ENCODE measurements at places on chromosomes 6 and 20.

- DNase-seq: no peak
Measured at GRCh38 chr6:138689849-138690248, 83.7 kb upstream of the CCDC28A start.

GRCh38 chr6:39852324-39852723, 60.1 kb downstream of the DAAM2 start:
- DNase-seq: no peak

DNA sequence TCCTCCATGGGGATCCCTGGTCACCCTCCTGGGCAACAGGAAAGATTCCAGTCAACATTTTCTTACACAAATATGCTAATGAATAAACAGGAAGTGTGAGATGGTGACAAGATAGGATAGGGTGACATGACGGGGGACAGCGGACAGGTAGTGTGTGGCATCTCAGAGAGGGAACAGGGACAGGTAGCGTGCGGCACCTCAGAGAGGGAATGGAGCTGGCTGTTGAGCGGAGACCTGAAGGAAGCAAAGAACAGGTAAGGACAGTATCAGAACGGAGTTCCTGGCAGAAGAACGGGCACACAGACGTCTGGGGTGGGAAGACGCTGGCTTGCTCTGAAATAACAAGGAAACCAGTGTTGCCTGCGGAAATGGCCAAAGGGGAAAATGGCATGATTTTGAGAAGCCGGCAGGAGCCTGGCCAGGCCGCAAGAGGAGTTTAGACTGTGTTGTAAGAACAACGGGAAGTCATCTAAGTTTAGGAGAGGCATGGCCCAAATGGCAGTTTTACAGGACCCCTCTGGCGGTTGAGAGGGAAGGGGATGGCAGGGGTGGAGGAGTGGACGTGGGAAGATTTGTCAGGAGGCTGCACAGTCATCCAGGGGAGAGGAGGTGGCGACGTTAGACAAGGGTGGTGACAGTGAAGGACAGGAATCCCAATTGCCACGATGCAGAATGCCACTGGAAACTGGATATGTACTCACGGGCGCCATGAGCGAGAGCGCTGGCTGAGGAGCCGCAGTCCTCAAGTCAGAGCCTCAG, 111.6 kb downstream of the JPH2 start:
- no peak for DNase-seq

DNA sequence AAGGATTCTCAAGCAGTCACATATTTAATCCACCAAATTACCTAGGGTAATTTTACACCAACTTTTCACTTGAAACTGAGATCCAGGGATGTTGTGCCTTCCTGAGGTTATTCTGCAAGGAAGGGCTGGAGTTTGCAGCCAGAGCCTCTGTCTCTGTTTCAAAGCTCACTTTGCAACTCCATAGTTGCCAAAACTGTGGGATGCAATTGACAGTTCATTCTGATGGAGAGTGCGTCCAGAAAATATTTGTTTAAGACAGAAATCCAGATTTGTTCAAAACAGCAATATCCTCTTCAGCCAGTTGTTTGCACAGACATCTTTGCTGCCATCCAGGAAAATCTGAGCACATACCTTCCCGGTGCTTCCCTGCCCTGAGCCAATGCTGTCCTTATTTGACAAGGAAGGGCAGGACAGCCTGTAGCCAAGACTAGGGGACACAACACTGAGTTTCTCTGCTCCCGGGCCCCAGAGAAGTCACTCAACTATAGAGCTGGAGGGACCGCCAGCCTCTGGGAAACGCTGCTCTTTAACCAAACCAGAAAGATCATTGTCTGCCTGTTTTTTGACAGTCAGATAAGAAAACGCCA, 297.4 kb downstream of the HIVEP2 start:
- DNase-seq: no peak

DNA sequence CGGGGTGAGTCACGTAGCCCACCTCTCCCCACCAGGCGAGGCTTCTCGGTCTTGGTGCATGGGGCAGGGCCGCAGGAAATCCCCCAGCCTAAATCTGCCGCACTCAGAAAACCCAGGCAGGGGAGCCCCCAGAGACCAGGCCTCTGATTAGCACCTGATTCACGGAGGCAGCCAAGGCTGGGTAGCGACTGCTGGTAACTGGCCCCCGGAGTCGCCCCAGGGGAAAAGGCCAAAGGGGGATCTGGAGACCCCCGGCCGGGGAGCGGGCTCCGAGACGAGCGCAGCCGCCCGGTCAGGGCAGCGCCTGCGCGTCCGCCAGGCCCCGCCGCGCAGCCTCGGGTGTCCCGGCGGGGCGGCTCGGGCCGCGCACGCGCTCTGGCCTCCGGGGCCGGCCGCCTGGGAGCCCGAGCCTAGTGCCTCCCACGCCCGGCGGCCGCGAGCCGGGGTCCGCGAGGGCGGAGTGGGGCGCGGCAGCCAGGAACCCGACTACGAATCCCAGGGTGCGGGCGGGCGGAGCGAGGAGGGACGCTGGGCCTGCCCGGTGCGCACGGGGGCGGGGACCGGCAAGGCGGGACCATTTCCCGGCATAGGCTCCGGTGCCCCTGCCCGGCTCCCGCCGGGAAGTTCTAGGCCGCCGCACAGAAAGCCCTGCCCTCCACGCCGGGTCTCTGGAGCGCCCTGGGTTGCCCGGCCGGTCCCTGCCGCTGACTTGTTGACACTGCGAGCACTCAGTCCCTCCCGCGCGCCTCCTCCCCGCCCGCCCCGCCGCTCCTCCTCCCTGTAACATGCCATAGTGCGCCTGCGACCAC, at the start of gene DUSP22:
TSS of gene DUSP22 (plus strand) at position 791 of the 809 bp plus-strand sequence. CDS start 53 bp downstream, outside the sequence.
- DNase-seq: peak; percentile 67

DNA sequence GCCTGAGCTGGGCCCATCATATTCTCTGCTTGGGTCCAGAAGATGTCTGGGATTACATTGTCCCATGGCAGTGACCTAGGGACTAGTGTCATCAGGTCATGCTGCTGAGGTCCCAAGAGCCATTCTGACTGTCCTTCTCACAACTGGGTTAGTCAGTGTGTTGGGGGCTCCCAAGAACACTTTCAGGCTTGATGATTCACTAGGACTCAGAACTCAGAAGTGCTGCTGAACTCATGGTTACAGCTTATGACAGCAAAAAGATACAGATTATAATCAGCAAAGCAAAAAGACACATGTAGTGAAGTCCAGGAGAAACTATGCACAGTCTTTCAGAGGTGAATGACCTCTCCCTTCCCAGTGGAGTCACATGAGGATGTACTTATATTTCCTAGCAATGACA, 107.8 kb downstream of the SYNE1 start:
- DNase-seq: no peak

GRCh38 chr6:99282479-99283062, 66.9 kb downstream of the FAXC start:
- no peak for DNase-seq

- DNase-seq: no peak
Measured at GRCh38 chr6:110041830-110042229, 63.7 kb downstream of the GPR6 start.

- DNase-seq: no peak
Measured at GRCh38 chr6:100379386-100379785, 85.3 kb downstream of the SIM1 start.

DNA sequence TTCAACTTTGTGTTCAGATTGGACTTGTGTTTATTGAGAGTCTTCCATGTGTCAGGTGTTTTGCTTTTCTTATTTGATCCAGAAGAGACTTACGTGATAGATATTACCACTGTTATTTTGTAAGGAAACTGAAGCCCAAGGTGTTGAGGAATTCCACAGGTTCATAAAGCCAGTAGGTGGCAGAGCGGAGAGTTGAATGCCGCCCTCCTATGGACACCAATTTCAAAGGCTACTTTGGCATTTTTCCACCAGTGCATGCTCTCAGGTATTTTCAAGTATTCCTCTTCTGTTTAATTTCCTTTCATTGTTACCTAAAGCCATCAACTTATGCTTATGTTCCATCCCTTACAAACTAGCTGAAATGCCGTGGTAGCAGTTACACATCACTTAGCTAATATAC, 14.0 kb upstream of the COL10A1 start:
- DNase-seq: no peak

DNA sequence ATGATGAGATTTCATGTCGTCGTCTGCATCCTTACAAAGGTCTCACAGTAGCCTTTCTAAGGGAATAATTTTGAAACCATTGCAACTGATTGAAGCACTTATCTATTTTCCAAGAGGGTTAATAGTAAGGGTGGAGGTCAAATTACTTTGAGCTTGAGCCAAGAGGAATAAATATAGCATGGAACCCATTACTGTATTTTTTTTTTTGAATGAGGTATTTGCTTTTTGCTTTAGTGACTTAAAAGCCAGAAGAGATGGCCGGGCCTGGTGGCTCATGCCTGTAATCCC, 78.3 kb downstream of the SCAND1 start:
- no peak for DNase-seq

GRCh38 chr6:158457616-158458278, 102.1 kb upstream of the TMEM181 start:
- DNase-seq: no peak

- no peak for DNase-seq
Measured at GRCh38 chr6:79750806-79751205, 119.7 kb downstream of the SH3BGRL2 start.

DNA sequence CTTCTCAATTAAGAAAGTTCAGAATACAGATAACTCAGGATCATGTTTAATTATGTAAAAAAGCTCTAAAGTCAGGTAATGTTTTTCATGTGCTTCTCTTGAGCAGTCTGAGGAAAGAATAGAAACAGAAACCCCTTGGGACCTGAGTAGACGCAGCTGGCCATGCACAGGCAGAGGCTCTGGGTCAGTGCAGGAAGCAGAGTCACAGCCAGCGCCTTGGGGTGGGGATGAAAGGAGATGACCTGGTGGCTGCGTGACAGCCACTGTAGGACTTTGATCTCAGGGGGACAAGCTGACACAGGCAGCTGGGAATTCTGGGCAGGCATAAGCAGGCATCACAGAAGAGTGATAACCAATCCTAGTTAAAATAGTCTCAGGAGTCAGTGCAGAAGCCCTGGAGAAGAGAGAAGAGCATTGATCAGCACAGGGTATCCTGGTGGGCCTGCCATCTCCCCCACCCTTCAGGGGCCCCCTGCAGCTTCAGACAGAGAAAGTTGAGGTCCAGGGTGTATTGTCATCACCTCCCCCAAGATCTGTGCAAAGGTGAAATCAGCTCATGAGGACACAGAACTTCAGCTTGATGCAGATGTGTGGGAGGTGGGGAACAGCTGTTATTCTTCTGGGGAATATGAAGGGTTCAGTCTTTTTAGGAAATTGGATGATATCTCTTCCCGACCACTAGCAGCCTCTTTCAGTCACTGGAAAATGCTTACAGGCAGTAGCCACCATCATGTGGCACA, 6.4 kb downstream of the HLA-DQB1 start:
- no peak for DNase-seq

- DNase-seq: peak; percentile 3
Measured at GRCh38 chr6:152897807-152898399, 84.9 kb downstream of the FBXO5 start.

DNA sequence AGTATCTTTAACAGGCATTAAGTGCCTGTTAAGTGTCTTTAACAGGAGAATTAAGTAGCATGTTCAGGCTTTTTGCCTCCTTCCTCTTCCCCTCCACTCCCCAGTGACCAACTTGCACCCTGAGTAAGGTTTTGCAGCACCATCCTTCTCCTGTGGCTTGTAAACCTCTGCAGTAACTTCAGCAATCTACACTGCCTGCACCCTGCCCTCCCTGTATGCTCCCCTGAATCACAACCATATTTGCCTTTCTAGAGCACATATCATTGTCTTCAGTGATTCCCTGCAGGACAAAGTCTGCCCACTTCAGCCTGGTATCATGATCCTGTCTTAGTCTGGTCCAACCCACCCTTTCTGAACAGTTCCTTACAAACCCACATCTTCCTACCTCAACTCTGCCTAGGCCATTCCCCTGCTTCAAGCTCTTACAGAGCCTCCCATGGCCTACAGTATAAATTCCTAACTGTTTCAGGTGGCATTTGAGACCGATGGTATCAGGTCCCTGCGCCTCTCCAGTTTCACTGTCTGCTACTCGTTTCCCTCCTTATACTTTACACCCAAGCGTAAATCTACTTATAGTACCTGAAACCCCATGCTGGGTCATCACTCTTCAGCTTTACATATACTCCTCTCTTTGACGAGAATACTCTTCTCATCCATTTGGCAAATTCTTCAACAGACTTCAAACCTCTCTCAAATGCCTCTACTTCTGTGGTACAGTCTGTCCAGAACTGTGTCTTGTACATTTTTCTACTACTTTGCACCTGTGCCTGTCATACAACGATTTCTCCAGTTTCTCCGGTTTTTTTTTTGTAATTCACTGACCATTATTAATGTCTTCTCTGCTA, 69.8 kb downstream of the ZHX3 start:
- no peak for DNase-seq

GRCh38 chr6:136226027-136226673, 24.0 kb downstream of the MTFR2 start:
- no peak for DNase-seq

DNA sequence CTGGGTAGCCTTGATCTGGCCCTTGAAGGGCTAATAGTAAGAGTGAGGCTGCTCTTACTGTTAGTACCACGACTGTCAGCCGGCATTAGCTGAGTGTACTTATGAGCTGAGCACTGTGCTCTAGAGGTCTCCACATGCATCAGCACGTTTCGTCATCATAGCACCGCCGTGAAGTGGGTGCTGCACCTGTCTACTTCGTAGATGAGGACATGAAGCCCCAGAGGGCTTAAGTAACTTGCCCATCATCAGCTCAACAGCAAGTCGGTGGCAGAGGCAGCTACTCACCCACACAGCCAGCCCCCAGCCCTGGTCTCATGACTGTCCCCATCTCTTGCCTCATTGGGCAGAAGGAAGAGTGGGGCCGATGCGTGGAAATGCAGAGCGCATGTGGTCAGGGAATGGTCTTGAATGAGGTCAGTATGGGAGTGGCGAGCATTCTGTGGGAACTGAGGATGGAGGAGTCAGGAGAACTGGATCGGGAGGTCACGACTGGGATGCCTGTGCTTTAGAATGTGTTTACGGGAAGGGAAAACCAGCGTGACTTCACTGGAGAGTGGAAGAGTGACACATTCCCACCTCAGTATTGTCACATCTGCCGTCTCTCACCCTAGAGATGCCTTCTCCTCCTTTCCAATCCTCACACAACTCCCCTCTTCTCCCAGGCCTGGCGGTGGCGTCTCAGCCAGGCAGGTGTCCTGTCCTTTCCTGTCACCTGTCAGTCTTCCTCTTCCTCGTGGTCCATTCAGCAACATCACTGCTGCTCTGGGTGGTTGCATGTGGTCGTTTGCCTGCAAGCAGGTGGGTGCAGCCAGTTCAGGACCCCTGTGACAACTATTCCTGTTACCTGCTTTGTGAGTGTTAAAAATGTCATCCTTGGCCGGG, 6.0 kb downstream of the SYTL3 start:
- DNase-seq: no peak

GRCh38 chr6:1079525-1079924, 232.4 kb upstream of the FOXQ1 start:
- no peak for DNase-seq

- DNase-seq: no peak
Measured at GRCh38 chr20:15098351-15098750, 760.9 kb upstream of the FLRT3 start.

All from GM12864 (cell line).